ENCODE measurements at places on chromosomes 13 and 19. TPM values are rescaled to one million over a fixed set of nuclear protein-coding genes. Genes with fewer than 3 reads are reported as not detected.

Gene CEACAM3
- total RNA-seq = not detected

Gene SWSAP1
- 4.8 TPM for total RNA-seq

Gene DACH1
- 0.49 TPM for total RNA-seq

Gene CYP2F1
- total RNA-seq = not detected

Gene CD209
- total RNA-seq = not detected

Gene HOMER3
- total RNA-seq = 104 TPM

Gene ETHE1
- 124 TPM for total RNA-seq

Gene HSD17B14
- 0.45 TPM for total RNA-seq

Gene SOX1
- not detected for total RNA-seq

Gene EFNB2
- total RNA-seq = 13.7 TPM

Gene RNF17
- total RNA-seq = 0.37 TPM

Gene UPF1
- 111 TPM for total RNA-seq

Gene APOC4
- not detected for total RNA-seq

Gene EXOC3L2
- total RNA-seq = 0.72 TPM

Gene PRTN3
- not detected for total RNA-seq

Gene C13orf42
- total RNA-seq = not detected

Gene ADPRHL1
- 2.3 TPM for total RNA-seq

Gene PNMA8A
- 27.8 TPM for total RNA-seq

Gene SAFB2
- total RNA-seq = 45.8 TPM

Gene SOHLH2
- total RNA-seq = 28.4 TPM

Gene ZNF101
- 12.3 TPM for total RNA-seq

Gene TMPRSS9
- total RNA-seq = not detected

Gene KIR2DL1
- not detected for total RNA-seq

Gene ZNF773
- total RNA-seq = 23.1 TPM

Gene ZNF610
- not detected for total RNA-seq

Gene PPP1R13L
- total RNA-seq = 3.7 TPM

Gene SHC2
- total RNA-seq = 2.1 TPM

Gene GGN
- total RNA-seq = 0.41 TPM

Gene PABPC3
- total RNA-seq = 0.04 TPM

Gene FREM2
- 7.6 TPM for total RNA-seq

Gene OR4F17
- not detected for total RNA-seq

Gene MYO16
- 0.69 TPM for total RNA-seq

Gene PTPRH
- total RNA-seq = 16.5 TPM

Gene C5AR2
- total RNA-seq = not detected

Gene MAST1
- total RNA-seq = 0.45 TPM

Gene CRX
- total RNA-seq = not detected

Gene RXFP2
- 0.29 TPM for total RNA-seq

Gene SIGLECL1
- total RNA-seq = not detected

Gene C19orf73
- total RNA-seq = 4.1 TPM

Gene MIR17HG
- total RNA-seq = 27.4 TPM

Gene ZNF575
- 0.11 TPM for total RNA-seq
